Suppressor macrophage treated with lipopolysaccharide for 1 hour (primary cell): ENCODE measurements at places on chromosomes 4 and X.

- no peak for DNase-seq
These were observed 33.2 kb upstream of the PLAC1 start for GRCh38 chrX:134691453-134691852.

- no peak for DNase-seq
These were observed 506.0 kb upstream of the FAM241A start for GRCh38 chr4:111639120-111639690.

DNA sequence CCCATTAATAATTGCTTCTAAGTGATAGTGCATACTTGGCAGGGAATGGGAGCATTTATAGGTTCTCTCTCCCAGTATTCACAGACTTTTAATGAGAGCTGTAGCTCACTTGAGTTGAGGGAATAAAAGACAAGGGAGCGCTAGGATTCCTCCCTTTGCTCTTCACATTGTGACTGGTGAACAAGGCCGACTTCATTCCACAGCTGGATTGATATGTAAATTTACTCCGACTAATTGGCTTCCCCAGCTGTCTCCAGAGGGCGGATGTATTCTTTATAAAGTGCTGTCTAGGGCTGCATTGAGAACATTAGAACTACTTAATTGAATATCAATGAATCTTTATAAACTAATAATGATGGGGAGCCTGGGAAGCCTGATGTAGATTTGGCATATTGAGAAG lies 63.4 kb downstream of the GPR50 start:
- DNase-seq = no peak

DNA sequence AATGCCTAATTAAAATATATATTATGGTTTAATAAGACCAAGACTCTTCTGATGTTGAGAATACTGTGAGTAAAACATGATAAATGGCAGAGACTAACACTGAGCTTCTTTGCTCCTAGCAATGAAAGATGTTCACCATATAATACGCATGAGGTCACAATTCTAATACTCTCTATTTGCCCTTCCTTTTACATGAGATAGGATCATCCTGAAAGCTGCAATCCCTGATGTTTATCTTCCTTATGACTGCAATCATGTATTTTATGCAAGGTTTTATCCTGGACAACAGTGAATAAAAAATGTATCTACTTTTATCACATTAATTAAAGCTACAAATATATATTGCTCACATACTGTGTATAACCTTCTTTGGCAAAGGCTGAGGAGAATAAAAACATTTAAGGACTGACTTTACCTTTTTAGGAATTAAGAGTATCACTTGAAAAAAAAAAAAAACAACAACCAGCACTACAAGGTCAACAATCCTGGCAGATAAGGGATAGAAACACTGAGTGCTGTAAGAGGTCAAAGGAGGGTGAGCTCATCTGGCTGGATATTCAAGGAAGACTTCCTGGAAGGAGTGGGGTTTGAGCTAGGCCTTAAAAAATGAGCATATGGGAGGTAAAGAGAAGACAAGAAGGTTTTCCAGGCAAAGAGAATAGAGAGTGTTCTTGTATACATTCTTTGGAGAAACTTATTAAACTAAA lies 99.9 kb downstream of the AREG start:
- no peak for DNase-seq

DNA sequence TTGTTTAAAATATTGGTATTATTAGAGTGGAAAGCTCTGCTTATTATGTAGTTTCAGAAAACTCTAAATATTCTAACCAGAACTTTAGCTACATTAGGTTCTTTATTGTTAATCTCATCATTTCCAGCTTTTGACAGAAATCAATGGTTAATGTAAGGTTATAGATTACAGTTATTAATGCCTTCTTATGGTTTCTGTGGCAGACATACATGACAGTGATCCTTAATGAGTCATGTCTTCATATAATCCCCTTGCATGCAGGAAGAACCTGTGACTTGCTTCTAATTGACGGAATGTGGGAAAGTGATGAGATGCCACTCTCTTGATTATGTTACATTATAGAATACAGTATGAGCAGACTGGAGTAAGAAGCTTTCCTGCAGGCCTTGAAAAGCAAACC lies 23.5 kb downstream of the KLHL8 start:
- no peak for DNase-seq

DNA sequence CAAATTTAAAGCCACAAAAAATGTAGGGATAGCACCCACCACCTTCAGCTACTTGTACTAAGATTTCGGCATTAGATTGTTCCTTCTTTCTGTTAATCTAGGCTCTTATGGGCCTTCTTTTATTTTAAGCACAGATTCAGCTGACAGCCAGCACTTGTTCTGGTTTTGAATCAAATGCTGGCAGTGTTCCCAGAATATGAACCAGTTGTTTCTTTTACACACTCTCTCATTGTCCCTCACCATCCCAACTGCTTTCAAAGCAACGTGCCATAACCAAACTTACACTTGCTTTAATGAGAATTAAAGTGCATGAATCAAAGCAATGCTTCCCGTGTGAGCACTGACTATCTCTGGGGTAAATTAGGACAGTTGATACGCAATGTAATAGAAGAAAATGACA lies 744.5 kb upstream of the FAM241A start:
- DNase-seq = no peak

DNA sequence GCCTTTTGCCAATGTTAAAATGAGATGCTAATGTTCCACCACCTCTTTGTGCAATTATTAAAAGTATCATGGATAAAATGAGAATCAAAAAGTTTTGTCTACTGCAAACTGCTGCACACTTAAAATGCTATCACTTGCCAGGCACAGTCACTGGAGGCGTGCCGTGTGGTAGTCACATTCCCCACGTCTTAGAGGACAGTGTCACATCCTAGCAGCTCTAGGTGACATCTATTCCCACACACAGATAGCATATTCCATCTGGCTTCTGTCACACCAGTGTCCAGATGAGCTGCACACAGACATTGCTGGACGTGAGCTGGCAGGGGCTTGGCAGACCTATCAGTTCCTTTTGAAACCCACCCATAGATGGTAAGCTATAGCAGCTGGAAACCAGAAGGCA lies 47.0 kb downstream of the NSG1 start:
- DNase-seq = no peak

- DNase-seq = peak; percentile 95
These were observed 357.8 kb downstream of the MID1IP1 start for GRCh38 chrX:39158801-39159657.

DNA sequence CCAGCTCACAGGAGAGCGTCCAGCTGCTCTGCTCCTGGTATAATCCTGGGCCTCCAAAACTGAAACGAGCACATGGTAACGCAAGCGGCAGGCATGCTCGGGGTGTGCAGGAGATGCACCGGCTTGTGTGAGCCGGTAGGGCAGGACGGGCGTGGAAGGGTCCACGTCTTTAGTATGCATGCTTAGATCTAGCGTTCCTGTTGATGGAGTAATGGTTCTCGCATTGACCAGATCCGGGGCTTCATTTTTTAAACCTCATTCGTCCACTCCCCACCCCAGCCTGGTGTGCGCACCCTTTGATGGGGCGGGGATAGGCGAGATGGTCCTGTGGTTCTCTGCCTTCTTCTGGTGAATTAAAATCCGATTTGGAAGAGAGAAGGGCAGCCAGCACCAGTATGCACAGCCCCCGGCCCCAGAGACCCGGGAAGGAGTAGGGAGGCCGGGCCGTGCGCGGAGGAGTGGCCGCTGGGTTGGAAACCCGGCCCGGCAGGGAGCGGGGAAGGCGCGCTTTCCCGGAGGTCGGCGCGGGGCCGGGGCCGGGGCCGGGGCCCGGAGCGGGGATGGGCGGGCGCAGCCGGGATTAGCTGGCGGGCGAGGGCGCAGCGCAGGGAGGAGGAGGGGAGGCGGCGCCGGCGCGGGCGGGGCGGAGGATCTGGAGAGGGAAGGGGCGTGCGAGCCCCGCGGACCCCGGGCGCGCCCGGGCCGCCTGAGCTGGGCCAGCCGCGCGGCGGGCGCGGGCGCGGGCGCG lies 39.9 kb downstream of the FAM149A start:
- DNase-seq = no peak

DNA sequence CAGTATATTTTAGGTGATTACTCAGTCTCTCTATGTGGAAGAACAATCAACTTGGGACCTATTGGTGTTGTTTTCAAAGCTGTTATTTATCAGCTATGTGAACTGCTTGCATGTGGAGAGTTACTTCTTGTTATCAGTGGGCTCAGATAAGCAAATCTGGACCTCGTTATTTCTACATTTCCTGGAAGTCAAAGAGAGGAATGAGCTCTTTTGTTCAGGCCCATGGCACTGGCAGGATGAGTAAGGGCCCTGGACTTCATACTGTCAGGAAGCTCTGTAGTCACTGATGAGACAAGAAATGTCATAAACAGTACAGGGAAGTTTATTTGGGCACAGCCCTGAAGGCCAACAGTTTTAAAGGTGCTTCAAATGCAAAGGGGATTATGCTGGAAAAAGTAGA lies 760.6 kb upstream of the EPHA5 start:
- no peak for DNase-seq

DNA sequence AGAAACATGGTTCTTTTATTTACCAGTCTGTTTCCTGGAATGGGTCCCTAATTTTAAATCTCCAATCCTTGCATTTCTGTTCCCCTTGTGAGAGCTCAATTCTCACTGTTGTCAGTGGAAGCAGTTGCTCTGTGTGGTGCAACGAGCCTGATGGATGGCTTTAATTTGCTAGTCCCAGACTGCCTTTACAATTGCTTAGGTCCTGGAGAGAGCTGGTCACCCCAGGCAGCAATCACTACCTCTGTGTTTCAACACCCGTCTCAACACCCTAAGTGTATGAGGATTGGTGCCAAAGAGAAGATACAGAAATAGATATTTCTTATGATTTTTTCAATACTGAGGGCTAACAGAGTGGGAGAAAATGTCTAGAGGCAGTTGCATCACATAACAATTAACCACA lies 873.8 kb downstream of the GLUD2 start:
- no peak for DNase-seq
